ENCODE measurements at places on chromosomes 12 and 14.
A peak's percentile ranks its signal among the peaks of the same experiment; 100 is the strongest.

DNA sequence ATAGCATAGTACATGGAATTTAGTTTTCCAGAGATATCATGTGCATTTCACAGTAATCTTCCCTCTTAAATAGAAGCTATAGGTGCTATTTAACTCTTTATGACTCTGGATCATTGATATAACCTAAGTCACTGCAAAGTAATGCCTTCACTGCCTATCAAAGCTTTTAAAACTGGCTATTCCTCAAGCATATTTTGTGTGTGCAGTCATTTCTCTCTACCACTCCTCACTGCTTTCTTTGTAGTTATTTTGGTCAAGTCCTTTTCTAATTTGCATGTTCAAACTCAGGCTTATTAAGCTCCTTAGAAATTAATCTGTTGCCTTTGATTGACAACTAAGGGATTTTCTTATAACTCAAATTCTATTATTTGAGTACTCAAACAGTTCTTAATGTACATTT, 79.4 kb upstream of the PLEKHG7 start:
- no peak for DNase-seq

DNA sequence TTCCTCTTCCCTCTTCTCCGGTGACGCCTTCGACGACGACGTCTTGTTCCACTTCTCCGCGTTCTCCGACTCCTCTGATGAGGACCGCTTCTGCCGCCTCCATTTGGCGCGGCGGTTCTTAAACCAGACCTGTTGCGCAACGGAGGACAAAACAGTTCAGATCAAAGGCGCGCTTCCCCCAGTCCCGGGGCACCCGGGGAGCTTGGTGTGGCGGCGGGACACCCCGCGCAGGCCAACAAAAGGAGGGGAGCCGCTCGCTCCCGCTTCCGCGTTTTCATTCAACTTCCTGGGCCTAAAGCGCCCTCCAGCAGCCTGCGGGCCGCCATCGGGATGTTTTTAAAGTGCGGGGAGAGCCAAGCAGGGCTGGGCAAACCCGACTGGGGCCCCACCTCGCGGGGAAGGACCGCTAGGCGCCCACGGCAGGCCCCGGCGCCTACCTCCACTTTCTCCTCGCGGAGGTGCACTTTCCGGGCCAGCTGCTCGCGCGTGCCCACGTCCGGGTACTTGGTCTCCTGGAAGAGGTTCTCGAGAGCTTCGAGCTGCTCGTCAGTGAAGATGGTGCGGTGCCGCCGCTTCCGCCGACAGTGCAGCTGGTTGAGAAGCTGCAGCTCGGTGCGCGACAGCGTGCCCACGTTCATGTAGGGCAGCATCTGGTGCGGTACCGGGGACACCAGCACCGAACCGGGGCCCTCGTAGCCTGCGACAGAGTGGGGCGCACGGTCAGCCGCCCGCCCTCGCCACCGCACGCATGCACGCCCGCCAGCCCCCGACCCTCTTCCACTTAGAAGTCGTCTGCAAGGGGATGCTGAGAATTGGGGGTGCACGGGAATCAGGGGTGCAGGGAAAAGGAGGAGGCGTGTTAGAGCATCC, 1.2 kb downstream of the GSC start:
- no peak for DNase-seq

GRCh38 chr14:57820581-57820980, 45.3 kb downstream of the SLC35F4 start:
- DNase-seq: no peak

DNA sequence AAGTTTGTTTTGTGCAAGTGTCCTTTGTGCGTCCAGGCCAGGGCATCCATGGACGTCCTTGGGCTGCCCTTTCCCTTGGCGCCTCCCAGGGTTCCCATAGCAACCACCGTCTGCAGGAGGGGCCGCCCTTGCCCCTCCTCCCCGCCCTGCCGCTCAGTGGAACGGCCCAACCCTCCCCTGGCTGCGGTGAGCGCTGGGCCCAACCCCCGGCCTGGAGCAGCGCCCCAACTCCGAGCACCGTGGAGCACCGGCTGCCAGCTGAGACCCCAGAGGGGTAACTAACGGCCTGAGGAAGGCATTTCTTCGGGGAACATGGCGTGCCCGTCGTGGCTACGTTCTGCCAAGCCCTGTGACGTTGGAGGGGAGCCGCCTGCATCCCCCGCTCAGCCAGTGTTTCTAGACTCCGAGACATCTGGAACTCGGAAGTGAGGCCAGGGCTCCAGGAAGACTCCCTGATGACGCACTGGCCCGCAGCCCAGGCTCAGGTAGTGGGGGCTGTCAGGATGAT, 5.3 kb upstream of the ACACB start:
- peak; percentile 75 for DNase-seq

GRCh38 chr14:52961060-52961639, 10.3 kb upstream of the FERMT2 start:
- DNase-seq: peak; percentile 48

Data from fibroblast of skin of right quadriceps (primary cell).